ENCODE measurements at places on chromosomes 1 and 21. TPM values are rescaled to one million over a fixed set of nuclear protein-coding genes. Genes with fewer than 3 reads are reported as not detected.

Gene CAMSAP2
- 32.3 TPM for total RNA-seq

Gene FOXO6
- under 0.01 TPM for total RNA-seq

Gene TNFRSF18
- 0.12 TPM for total RNA-seq

Gene C8A
- not detected for total RNA-seq
